ENCODE measurements at places on chromosomes 1 and 21.
A peak's percentile ranks its signal among the peaks of the same experiment; 100 is the strongest.

- no peak for DNase-seq
Observed at GRCh38 chr1:239061770-239062169, 324.6 kb upstream of the CHRM3 start.

DNA sequence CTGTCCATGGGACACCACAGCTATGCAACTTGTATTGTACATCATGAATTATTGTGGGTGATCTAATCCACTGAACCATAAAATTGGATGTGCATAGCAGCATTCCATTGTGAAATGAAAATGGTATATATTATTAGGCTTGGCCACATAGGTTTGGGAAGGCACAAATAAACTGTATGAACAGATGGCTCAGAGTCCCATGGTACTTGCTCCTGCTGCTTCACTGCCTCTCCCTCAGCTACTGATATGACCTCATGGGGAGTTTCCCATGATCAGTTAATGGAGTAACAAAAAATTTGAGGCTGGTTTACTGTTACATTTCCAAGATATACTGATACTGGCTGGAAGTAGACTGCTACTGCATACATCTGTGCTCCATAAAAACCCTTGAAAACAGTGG, 152.7 kb upstream of the NEGR1 start:
- DNase-seq = no peak

DNA sequence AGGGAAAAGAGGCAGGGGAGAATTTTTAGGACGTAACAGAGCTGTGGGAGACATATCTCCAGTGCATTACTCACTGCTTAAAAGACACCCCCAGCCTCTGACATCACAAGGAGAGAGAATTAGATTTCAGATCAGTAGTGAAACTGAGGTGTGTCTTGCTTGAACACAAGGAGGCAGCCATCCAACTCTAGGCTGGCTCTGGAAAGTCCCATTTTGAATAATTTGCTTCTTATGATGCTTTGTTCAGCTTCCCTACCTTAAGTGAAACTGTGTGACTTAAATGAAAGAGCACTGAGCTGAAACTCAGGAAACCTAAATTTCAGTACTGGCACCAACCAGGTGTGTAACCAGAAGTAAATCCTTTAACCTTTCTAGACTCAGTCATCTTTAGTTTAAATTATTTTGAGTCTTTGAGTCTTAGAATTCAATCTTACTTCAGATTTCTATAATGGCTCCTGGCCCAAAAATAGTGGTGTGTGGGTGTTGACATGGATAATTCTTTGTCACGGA, 251.6 kb upstream of the SGIP1 start:
- no peak for DNase-seq

DNA sequence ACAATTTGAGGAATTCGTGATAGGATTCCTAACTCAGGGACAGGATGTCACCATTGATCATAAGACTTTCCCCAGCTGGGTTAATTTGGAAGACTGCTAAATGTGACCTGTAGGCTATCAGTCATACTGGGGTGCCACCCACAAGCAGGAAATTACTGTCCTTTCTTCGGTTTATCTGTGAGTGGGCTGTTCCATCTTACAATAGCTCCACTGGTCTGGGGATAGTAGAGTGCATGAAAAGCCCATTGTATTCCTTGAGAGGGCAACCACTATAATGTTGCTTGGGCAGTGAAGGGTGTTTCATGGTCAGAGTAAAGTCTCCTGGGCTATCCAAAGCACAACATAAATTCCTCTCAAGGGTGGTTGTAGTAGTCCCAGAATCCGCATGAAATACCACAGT, 1523.0 kb upstream of the B3GALT2 start:
- DNase-seq = no peak

DNA sequence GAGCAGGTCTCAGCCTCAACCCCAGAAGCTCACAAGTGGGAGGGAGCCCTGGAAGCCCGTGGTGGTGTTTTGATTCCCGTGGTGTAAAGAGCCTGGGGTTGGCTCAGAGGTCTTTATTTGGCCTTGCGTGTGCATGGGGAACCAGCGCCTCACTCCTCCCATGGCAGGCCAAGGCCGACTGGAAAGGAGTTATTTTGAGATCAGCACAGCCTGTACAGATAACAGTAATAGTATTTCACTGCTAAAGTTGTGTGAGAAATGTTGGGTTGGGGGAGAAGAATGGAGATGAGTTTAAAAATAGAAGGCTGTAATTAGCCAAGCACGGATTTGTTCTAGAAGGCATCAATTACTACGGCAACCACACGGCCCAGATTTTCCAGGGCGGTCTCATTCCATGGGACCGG, 186.5 kb downstream of the DYRK1A start:
- no peak for DNase-seq

- DNase-seq = no peak
Observed at GRCh38 chr1:10520497-10520896, 45.7 kb downstream of the PEX14 start.

- DNase-seq = no peak
Observed at GRCh38 chr1:2327841-2328240, 63.5 kb downstream of the MORN1 start.

DNA sequence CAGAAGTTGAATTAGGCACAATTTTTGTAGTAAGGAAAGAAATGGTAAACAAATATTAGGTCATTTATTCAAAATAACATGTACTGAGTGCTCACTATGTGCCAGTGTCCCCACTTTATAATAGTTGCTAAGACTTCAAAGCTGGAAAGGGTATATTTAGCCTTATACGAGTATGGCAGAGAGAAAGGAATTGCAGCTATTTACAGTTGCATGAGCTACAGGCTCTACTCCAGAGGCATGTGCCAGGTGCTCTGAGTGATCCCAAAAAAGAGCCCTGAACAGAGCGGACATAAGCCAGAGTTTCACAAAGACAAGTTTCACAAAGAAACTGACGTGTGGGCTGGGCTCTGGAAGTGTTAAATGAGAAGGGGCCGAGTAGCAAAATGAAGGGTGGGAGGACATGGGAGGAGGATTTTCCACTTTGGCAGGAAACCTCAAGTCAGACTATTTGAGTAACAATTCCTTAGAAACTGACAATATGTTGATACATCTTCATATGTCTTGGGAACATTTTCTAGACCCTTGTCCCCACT, 40.9 kb downstream of the FASLG start:
- no peak for DNase-seq

DNA sequence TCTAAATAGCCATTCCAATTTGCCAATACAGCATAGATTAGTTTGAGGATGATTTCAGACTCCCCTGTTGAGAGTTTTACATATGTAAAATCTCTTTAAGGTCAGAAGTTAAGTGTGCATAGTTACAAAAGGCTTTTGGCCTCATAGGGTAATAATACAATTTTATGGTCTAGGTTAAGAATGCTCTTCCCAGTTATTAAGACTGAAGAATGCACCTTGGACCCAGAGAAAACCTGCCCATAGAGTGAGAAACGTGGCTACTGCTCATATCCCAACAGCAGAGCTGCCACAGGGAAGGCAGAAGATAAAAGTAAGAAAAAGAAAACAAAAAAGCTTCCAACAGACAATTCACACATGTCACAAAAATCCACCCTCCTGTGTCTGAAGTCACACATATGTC, 255.9 kb downstream of the LMO4 start:
- no peak for DNase-seq

GRCh38 chr1:22110016-22110415, 32.9 kb downstream of the WNT4 start:
- DNase-seq = peak; percentile 35

DNA sequence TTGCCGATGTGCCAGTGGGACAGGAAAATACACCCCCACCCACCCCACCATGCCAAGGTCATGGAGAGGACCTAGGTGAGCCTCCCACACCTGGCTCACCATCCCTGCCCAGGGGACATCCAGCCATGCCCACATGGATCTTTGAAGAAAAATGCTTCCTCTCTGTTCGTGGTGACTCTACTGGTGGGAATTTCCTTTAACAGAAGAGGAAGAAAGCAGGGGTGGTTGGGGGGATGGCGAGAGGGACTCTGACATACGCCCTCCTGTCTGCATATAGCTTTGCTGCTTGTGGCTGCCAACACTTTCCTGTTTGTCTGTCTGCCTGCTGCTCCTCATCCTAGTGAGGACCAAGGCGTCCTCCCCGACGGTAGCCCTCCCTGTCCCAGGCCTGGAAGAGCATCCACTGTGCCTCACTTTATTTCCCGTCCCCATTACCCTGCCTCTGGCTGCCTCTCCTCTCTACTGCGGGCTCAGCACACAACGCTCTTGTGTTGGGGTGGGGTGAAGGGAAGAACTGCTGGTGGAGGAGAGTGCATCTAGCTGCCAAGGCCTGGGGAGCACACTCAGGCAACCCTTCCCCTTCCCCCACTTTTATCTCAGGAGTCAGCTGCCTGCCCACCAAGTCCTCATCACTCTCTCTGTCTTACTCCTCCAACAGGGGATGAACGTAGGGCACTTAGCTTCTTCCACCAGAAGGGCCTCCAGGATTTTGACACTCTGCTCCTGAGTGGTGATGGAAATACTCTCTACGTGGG, 2.5 kb downstream of the SEMA4A start:
- DNase-seq = no peak

DNA sequence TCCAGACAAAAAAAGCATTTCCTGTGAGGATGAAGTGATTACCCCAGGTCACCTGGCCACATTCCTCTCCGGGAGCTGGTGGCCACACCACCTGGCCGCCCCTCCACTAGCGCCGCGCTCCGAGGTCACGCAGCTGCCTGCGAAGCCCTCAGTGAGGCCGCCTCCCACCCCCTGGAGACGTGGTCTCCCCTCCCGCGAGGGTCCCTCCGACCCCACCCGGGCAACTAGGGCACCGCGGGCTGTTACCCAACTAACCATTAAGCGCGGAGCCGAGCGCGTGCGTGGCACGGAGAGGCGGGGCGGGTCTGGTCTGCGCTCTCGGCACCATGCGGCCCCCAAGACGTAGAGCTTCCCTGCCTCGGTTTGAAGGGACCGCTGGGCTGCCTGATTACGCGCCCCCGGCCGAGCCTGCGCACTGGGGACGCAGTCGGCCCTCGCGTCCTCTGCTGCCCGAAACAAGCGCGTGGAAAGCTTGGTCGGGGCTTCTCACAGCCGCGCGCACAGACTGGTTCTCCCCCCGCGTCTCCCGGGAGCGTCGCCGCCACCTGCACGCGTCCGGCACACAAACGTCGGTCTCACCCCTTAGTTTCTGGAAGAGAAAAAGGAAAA, 106.5 kb downstream of the SLC16A1 start:
- peak; percentile 13 for DNase-seq

DNA sequence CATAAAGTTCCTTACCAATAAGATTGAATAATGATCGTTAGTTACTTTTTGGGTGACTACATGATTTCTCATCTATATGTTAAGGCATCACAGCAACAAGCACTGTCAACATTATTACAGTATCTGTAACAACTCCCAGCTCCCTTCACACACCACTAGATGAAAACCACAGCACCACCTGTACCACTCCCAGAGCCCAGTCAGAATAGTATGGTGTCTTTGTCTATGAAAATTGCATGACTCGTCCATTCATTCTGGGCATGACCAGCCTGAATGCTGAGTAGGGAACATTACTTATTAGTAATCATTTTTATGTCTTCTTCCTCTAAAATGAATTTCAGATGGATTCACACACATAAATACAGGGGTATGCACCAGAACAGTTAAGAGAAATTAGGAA, 7.0 kb downstream of the OLFML2B start:
- DNase-seq = no peak

DNA sequence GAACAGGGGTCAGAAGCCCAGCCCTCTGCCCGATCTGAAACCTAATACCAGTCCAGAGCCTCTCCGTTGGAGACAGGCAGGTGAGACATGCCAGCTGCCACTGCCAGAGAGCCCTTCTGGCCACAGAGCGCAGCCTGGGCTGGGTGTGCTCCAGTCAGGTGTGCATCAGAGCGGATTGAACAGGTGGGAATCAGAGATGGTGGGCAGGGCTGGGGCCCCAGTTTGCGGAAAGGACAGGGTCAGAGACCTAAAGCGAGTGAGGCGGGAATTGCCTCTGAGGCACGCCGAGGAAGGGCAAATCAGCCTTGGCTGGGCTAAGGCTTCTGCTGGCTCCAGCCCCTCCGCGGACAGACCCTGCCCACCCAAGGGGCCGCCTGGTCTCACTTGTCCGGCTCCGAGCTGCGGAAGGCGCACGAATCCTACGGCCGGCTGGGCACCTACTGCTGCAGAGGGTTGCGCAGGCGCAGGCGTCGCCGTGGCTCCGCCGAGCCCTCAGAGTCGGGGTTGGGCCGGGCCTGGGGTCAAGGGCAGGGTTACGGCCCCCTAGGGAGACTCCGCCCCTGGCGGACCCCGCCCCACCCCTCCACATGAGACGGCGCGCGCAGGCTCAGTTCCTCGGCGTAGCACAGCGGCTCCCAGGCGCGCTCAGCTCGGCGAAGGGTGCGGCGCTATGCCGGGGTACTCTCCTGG, 10.3 kb downstream of the CPLANE2 start:
- no peak for DNase-seq

- DNase-seq = no peak
Observed at GRCh38 chr1:118249641-118250040, 64.6 kb upstream of the SPAG17 start.

GRCh38 chr21:31346256-31346821, 2.3 kb upstream of the TIAM1 start:
- DNase-seq = no peak

DNA sequence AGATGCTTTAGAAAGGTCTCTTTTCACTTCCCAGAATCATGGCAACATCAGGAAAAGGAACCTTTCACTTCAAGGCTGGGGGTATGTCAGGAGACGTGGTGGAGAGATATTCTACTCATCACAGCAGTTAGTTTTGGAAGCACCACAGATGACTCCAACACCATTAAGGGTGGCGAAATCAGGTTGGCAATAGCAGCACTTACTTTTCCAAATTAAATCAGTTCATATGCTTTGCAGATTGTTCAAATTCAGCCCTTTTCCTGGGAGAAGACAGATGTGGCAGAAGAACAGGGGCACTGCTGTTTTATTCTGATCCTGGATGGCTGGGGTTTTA, 79.0 kb downstream of the RUNX1 start:
- no peak for DNase-seq

GRCh38 chr1:218351391-218352074, 6.4 kb downstream of the TGFB2 start:
- DNase-seq = no peak

DNA sequence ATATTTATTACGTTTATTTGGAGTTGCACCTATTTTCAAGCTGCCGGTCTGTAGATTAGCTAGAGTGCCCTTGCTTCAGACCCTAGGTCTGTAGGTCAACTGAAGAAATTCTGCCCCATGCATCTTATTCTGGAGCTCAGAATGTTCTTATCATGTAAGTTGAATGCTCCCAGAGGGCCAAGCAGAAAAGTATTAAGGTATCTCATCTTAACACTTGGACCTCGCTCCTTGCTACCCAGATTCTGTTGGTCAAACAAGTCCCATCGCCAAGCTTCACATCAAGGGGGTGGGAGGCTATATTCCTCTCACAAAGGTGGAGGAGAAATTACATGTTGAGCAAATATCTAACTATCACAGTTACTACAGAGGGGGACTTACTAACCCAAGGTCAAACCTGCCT, 187.7 kb downstream of the C1orf94 start:
- DNase-seq = no peak

DNA sequence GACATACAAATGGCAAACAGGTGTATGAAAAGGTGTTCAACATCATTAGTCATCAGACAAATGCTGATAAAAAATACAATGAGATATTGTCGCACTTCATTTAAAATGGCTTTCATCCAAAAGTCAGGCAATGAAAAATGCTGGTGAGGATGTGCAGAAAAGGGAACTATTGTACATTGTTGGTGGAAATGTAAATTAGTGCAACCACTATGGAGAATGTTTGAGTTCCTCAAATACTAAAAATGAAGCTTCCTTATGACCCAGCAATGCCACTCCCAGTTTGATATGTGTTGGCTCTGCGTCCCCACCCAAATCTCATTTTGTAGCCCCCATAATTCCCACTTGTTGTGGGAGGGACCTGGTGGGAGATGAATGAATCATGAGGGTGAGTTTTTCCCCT, 309.7 kb upstream of the ZRANB2 start:
- DNase-seq = no peak

All from NCI-H748 treated with DMSO at 0.1 percent for 48 hours (cell line).